ENCODE measurements at places on chromosomes 11 and 22.

DNA sequence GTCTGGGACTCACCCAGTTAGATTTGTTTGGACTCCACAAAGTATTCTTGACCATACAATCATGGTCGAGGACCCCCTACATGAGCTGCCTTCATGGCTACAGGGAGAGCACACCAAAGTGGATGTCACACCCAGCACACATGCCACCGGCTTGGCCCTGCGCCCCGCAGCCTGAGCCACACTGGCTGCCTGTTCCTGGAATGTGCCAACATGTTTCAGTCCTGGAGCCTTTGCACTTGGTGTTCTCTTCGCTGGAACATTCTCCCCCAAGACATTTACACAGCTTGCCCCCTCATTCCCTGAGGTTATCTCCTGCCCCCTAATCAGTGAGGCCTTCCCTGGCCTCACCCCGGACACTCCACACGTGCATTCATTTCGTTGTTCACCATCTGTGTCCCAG is 46.0 kb downstream of the PPARA start:
- no peak for DNase-seq

- no peak for DNase-seq
Measured at GRCh38 chr11:19946681-19947080, 213.6 kb downstream of the DBX1 start.

DNA sequence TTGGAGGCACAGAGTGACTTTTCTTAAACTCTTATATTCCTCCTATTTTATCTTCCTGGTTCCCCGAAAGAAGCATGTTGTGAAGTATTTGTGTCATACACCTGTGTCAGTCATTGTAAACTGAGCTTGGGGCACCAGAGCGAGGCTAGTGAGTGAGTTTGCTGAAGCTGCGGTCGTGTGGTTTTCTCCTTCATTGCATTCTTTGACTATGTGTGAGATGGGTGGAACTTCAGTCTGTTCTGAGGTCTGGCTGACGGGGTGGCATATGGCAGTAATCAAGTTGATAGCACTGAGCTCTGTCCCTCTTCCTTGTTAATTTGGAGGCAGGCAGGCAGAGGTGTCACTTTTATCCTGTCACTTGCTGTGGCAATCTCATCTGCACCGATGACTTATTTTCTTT is 4.2 kb downstream of the VPS26B start:
- no peak for DNase-seq

DNA sequence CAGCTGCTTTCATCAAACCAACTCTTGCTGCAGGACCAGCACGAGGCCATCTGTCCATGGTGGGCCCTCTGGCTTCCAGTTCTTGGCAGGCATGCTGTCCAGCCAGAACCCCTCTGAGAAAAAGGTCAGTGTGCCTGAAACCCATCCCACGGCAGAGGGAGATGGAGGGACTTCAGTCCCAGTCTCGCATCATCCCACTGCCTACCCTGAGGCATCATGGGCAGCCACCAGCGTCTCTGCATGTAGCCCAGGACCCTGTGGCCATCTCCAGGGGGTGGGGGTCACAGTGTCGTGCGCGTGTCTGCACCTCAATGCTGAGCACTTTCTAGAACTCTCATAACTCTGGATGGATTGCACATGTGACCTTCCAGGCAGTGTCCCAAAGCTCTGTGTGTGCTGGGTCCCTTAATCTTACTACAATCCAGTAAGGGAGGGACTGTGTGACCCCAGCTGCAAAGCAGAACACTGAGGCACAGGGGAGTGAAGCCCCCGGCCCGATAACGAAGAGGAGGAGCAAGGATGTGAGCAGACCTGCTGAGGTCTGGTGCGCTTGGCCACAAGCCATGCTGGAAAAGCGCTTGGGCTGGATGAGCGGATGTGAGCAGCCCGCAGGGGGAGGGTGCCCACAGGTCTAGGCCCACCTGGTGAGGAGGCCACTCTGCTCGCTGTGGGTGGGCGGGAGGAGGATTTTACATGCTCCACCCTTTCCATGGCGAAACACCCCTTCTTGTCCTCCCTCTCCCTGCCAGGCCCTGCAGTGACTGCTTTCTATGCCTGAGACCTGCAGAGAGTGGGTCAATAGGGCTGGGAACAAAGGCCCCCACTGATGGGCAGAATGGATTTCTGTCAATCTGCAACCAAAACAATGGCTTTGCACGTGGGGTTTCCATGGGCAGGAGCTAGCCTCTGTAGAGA is 1401.0 kb downstream of the BRD1 start:
- DNase-seq: no peak

DNA sequence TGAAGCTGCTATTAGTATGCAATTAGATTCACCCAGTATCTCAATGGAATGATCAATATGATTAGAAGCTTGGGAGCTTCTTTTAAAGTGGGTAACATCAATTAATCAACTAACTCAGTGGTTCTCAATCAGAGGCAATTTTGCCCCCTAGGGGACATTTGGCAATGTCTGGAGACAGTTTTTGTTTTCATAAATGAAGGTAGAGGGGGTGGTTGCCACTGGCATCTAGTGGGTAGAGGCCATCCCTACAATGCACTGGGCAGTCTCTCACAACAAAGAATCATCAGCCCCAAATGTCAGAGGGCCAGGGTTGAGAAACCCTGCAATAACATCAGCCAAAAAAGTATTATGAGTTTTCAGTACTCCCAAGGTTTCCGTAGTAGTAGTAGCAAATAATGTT is 5.9 kb upstream of the AMOTL1 start:
- DNase-seq: no peak

- no peak for DNase-seq
Measured at GRCh38 chr11:70066628-70067027, 11.5 kb upstream of the ANO1 start.

GRCh38 chr11:106581399-106581798 is 436.9 kb downstream of the GUCY1A2 start:
- no peak for DNase-seq

DNA sequence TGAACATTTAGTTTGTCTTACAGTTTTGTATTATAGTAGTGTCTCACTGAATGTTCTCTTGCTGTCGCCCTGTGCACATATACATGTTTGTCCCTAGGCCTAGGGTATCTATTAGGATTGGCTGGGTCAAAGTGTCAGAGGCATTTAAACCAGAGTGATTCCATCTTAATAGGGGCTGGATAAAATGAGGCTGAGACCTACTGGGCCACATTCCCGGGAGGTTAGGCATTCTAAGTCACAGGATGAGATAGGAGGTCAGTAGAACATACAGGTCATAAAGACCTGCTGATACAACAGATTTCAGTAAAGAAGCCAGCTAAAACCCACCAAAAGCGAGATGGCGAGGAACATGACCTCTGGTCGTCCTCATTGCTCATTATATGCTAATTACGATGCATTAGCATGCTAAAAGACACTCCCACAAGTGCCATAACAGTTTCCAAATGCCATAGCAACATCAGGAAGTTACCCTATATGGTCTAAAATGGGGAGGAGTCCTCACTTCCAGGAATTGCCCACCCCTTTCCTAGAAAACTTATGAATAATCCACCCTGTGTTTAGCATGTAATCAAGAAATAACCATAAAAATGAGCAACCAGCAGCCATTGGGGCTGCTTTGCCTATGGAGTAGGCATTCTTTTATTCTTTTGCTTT is 82.6 kb downstream of the LDLRAD3 start:
- DNase-seq: no peak

GRCh38 chr11:86442827-86443226 is 68.1 kb downstream of the CCDC81 start:
- no peak for DNase-seq

DNA sequence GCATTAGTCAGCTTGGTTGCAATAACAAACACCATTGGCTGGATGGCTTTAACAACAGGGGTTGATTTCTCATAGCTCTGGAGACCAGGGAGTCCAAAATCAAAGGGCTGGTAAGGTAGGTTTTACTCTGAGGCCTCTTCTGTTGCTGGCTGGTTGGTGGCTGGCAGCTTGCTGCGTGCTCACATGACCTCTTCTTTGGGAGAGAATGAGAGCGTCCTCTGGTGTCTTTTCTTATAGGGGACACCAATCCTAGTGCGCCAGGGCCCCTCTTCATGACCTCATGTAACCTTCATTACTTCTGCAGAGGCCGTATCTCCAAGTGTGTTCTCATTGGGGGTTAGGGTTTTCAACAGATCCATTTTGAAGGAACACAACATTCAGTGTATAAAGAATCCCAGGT is 1308.3 kb downstream of the TBC1D22A start:
- DNase-seq: no peak

DNA sequence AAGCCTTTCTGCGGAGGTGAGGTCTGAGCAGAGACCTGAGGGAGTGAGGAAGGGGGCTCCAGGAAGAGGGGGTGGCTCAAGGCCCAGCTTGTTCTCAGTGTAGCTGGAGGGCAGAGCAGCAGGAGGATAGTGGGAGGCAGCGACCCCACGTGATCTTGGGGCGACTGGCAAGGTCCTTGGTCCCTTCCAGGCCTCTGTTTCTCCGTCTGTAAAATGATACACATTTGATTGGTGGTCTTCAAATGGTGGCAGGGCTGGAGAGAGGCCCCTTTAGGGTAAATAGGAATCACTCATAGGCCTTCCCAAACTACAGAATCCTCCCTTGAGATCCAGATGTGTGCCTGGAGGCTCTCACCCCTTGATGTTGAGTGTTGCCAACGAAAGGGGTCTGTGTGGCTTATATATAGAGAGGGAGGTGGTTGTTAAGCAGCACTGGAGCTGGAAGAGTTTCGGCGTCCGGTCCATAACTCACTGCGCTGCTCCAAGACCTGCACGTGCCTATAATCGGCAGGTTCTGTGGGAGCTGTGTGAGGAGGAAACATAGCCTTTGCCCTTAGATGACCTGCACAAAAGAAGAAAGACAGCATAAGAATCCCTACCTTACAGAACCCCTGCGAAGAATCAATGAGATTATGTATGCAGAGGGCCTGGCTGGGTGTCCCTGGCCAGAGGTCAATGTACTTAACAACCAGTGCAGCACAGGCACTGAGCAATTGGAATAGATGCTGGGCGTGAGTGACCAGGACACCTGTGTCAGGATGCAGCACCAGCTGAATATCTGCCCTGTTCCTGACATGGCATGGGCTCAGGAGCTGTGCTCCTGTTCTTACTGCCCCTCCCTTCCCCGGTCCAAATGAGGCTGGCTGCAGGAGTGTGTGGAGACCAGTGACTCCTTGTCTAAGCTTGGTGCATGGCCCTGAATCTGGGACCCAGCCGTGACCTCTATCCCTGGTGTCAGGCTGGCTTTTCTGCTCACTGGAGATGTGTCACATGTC is 28.7 kb downstream of the OTOG start:
- no peak for DNase-seq

DNA sequence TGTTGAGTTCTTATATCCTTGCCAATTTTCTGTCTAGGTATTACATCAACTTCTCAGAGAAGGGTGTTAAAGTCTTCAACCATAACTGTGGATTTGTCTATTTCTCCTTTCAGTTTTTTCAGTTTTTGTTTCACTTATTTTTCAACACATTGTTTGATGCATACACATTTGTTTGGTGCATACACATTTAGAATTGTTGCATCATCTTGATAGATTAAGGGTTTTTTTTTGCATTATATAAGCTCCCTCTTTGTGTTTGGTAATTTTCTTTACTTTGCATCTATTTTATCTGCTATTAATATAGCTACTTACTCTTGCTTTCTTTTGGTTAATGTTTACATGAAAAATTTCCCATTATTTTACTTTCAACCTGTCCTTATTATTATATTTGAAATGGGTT is 20.8 kb upstream of the TRAF6 start:
- DNase-seq: no peak

- DNase-seq: no peak
Measured at GRCh38 chr22:49951986-49952896, 8.3 kb upstream of the PIM3 start.

- DNase-seq: no peak
Measured at GRCh38 chr11:61923166-61924063, 6.0 kb upstream of the RAB3IL1 start.

GRCh38 chr22:42116848-42117424 is 13.7 kb downstream of the CYP2D6 start:
- DNase-seq: no peak

DNA sequence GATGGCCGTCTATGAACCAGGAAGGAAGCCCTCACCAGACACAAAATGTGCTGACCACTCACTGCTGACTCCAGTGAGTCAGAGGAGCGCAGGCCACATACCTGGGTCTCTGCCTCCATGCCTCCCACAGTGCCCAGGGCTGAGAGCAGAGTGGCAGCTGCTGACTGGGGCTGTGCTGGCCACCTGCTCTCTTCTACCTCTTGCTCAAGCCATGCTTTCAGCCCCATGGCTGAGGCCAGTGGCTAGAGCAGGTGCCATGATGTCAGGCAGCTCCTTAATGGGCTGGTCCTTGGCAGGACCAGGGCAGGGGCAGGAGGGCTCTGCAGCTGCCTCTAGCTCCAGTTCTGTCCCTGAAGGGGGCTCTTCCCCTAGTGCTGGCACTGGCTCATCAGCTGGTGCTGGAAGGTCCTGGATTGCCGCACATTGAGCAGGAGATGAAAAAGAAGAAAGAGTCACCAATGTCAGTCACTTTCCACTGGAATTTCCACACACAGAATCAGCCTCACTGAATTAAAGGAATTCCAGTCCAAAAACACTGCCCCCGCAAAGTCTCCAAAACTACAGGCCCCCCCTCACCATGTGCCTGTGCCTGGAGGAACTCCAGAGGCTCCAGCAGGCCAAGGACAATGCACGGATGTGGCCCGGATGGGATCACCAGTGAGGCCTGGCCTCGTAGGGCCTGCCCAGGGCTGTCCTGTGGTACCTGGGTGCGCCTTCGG is 86.4 kb downstream of the GGTLC2 start:
- DNase-seq: no peak

DNA sequence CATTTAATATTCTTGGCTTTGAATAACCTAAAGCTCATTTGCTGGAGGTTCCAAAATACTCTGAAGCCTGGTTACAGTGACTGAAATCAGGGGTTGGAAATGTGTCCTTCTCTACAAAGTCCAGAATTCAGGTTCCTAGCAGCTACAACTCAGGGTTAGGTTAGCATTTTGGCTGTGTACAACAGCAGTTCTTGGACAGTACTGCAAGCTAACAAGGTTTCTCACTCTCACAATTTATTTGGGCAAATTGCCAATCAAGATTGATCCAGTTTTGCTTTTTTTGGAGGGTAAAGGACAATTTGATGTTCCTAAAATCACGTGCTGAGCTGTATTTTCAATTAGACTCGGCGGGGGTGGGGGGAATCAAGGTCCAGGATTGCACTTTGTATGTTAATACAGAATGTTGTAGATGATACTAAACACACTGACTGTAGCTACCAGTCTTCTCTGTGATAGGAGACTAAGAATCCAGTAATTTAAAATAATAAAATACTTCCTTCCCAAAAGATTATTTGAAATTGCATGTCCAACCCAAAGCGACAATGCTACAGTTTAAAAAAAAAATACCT is 49.7 kb upstream of the RAPSN start:
- no peak for DNase-seq

DNA sequence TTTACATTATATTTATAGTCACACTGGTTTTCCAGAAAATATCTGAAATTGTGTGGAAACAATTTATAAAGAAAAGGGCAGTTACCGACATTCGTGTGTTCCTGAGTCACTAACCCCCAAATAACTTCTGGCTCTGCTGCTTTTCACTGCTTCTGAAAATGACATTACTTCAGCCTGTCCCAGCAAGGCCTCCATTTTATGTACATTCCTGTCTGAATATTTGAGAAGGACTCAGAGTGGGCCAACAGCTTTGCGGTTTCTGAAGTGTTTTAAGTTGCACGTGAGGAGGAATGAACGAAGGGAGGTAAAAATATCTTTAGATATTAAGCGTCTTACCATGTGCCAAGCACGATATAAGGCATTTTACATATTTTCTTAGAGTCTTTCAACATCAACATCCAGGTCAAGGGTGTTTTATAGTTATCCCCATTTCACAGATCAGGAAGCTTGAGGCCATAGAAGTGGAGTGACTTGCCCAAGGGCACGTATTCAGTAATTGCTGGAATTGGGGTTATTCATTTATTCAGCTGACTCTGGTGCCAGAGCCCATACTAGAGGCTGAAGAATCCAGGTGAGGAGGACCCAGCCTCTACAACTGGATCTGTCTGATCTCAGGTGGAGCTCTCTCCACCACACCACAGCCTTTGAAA is 30.8 kb upstream of the WNT11 start:
- DNase-seq: no peak
